ENCODE measurements at places on chromosomes 3 and 15. TPM values are rescaled to one million over a fixed set of nuclear protein-coding genes. Genes with fewer than 3 reads are reported as not detected.

DNA sequence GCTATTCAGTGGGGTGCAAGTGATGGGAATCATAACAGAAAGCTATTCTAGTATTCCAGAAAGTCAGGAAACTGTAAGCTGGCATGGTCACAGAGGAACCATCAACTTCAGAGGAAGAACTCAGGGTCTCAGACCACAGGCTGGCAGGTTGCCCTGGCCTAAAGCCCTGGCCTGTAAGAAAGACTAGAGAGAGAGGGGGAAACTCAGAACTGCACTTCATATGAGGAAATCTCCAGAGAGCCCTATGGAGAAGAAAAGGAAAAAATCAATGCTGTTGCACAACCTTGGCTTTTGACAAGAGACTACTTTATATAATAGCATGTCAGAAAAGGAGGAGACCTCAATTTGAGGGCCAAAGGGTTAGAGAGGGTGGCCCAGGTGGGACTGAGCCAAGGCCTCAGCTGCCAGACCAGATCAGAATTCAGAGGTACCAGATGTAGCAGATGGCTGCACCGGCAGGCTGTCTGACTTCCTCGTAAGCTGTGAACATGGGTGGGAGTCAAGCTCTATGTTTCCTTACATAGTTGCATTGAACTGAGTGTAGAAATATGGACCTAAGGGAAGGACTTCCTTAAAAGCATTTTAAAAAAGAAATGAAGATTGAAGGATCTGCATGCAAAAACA is 333.8 kb downstream of the PDCD6IP start:
- no peak for DNase-seq
- no peaks in the 10 kb centered on the region for H3K36me3 ChIP-seq
- no peaks in the 10 kb centered on the region for H3K27me3 ChIP-seq
- no peak overlapping the region for H3K27ac ChIP-seq
- H3K4me1 ChIP-seq: no peaks in the 10 kb centered on the region

POLQ gene
- total RNA-seq: 3.9 TPM

DNA sequence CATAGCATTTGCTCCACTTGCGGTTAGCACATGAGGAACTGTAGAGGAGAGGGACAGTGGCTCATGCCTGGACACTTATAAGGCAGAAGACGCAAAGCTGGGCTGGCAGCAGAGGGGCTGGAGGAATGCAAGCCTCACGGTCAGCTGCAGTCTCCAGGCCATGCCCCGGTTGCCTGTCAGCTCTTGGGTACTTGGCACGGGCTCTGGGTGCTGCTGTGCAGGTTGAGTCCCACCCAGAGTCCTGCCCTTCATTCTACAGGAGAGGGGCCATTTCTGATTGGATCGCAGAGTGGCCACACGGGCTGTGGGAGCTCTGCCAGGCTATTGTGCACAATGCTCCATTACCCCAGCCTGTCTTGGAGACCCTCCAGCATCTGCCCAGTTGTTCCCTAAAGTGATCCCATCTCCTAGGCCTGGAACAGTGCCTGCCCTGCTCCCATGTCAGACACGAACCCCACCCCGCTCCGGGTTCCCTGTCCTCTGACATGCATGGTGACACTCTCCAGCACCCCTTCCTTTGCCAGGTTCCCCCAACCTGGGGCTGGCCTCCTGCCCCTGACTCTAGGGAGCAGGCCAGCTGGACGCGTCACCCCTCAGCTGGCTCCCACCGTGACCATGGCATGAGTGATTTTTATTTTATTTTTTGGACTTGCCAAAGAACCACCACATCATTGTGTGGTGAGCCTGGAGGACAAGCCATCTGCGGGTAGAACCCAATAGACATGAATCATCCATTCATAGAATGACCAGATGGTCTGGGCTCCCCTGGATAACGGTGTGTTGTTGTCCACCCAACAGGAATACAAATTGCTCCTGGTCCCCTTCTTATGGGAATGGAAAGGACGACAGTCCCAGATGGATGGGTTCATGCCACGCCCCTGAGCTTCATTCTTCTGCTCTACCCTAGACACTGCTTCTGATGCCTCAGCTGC is 51.0 kb upstream of the KLF13 start:
- no peaks in the 10 kb centered on the region for H3K27me3 ChIP-seq
- peak; percentile 13 for DNase-seq
- no peaks in the 10 kb centered on the region for H3K36me3 ChIP-seq
- no peaks in the 10 kb centered on the region for H3K4me1 ChIP-seq
- no peak overlapping the region for H3K4me3 ChIP-seq
- no peak overlapping the region for H3K27ac ChIP-seq

GRCh38 chr3:113005611-113006010 is 14.8 kb downstream of the GTPBP8 start:
- DNase-seq: no peak
- no peak overlapping the region for H3K27ac ChIP-seq
- no peak overlapping the region for H3K4me3 ChIP-seq
- no peaks in the 10 kb centered on the region for H3K4me1 ChIP-seq
- H3K27me3 ChIP-seq: no peaks in the 10 kb centered on the region

DNA sequence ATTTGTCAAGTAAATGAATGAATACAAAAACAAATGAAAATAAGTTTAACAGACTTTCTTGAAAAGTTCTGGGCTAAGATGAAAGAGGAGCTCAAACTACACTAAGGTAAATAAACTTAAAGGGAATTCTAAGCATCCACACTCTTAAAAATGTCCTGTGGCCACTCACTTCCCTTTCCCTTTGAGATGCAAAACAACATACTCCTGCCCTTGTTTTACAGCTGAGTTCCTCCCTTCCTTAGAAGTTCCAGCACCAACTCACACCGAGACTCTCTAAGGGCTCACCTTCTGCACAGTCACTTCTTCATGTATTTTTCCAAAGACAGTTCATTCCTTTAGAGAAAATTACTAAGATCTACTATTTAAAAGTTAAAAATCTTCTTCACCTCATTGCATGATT is 123.3 kb upstream of the CMC1 start:
- no peak overlapping the region for H3K4me3 ChIP-seq
- no peaks in the 10 kb centered on the region for H3K36me3 ChIP-seq
- H3K27ac ChIP-seq: no peak overlapping the region
- H3K4me1 ChIP-seq: no peaks in the 10 kb centered on the region
